Activated CD4-positive, alpha-beta T cell treated with anti-CD3 and anti-CD28 coated beads, Interleukin-2, Interleukin-4, amounts not matched to agents 100 ng/mL and 50 ng/mL, durations not matched to agents 16 hours and 8 hours (primary cell): ENCODE measurements at places on chromosomes 7 and 10.

GRCh38 chr7:29684787-29685650 lies 121.3 kb upstream of the WIPF3 start:
- DNase-seq = peak; percentile 27

GRCh38 chr10:60420991-60421894 lies 31.6 kb upstream of the ANK3 start:
- no peak for DNase-seq

DNA sequence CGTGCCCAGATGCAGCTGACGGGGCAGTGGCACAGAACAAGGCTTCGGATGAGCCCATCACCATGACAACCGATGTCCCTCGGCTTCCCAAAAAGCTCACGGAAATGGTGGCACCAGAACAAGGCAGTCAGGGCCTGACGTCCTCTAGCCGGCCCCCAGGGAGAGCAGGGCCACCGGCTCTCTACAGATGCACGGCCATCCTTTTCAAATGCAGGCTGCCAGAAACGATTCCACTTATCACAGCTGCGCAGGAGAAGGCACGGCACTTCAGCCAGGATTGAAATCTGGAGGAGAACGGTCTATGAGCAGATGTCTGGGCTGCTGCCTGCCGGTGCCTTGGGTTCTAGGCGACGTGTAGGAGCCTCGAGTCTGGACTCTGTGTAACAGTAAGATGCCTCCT lies 223.8 kb downstream of the ZMYND11 start:
- DNase-seq = no peak

DNA sequence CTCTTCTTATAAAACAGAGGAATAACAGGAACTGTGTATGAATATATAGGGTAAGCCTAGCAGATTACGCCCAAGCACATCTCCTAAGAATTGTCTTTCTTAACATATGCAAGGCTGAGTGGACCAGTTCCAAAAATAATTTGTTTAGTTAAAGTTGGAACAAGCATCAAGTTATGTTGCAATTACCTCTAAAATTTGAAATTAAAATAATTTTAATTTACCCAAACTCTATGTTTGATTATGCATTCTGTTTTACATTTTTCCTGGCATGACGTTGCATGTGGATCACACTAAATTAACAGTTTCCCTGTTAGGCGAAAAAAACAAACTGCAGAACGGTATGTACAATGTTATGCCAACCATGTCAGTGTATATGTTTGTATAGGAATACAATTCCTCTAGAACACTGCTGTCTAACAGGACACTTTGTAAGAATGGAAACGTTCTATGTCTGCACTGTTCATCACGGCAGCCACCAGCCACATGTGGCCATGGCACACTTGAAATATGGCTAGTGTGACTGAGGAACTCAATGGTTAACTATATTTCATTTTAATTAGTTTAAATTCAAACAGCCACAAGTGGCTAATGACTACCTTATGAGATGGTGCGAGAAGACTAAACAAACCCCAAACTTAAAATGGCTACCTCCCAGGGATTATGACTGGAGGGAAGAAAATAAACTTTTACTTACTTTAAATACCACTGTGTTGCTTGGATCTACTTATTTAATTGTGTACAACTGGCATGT lies 281.1 kb upstream of the KLF14 start:
- DNase-seq = no peak

- peak; percentile 46 for DNase-seq
Observed at GRCh38 chr10:32190890-32191491, 134.8 kb upstream of the KIF5B start.

GRCh38 chr10:129096065-129096984 lies 370.7 kb upstream of the MGMT start:
- no peak for DNase-seq

DNA sequence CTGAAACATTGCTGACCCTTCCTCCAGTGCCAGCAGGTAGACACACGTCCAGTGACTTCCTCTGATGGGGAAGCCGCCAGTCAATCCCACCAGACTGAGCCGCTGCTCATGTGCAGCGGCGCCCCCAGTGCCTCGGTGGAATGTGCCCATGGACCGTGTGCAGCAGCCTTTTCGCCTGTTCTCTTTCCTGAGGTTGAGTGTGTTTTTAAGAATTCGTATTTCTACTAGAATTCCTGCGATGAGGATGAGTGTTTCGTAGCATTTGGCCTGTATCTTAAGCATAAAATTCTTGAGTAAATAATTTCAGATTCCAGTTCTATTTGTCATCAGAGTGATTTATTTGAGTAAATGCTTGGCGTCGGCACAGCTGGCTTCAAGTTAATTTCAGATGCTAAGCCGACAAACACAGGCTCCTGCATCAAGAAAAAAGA lies 35.4 kb downstream of the BNIP3 start:
- no peak for DNase-seq

- DNase-seq = no peak
Observed at GRCh38 chr7:48304641-48305040, 133.4 kb downstream of the ABCA13 start.

- DNase-seq = peak; percentile 9
Observed at GRCh38 chr7:132049462-132050304, 493.3 kb upstream of the PODXL start.

- DNase-seq = peak; percentile 96
Observed at GRCh38 chr10:11178606-11179515, 161.2 kb downstream of the CELF2 start.

DNA sequence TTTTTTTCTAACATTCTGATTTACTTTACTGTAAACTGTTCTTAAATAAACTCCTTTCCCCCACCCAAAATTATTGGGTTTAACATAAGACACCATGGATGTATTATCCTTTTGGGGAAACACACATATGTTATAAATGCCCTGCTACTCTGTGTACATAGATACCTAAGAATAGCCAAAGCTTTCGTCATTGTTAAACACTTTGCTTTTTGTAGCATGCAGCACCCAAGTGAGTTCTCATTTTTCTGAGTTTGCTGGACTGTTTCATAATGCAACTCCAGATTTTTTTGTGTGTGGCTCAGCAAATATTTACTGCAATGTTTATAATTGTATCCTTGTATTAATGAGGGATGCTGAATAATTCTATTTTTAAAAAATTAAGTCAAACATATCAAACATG lies 86.9 kb downstream of the VTI1A start:
- DNase-seq = no peak

DNA sequence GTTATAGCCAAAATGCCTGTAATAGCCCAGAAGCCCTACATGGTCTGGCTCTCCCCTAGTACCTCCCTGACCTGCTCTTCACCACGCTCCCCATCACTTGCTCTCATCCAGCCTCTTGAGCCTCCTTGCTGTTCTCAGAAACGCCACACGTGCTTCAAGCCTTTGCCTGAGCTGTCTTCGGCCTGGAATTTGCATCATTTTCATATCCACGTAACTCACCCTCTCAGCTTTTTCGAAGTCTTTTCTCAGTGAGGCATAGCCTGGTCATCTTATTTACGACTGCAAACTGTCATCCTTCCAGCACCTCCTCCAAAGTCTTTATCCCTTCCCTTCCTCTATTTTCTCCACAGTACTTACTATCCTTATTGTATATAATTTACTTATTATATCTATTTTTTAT lies 151.0 kb upstream of the AHR start:
- no peak for DNase-seq

- DNase-seq = no peak
Observed at GRCh38 chr10:69374931-69375306, 41.8 kb downstream of the TACR2 start.

DNA sequence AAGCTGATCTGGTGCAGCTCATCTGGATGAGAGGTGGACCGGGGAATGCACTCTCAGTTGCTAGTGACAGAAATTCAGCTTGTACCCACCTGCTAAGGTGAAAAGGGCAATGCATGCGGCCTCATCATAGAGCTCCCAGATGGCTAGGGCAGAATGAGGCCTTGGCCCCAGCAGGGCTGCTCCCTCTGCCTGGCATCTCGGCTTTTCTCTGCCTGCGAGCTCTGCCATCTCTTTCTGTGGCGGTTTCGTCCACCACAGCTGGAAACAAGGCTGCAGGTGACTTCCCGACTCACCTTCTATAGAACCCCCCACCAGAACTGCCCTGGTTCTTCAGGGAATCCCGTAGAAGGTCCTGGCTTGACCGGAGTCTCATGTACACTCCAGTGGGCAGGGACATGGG lies 60.1 kb downstream of the TACC2 start:
- DNase-seq = no peak

DNA sequence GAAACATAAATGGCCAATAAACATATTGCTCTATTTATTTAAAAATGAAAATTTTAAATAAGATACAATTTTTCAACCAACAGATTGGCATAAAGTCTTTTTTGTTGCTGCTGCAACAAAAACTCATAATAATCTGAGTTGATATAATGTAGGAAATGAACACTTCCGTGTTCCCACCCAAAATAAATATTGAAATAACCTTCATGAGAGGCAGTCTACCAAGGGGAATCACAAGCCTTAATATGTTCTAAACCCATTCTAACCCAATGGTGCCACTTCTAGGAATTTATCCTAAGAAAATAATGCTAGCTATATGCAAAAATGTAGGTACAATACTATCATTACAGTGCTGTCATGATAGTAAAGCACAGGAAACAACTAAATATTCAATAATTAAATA lies 39.1 kb downstream of the SLC25A13 start:
- no peak for DNase-seq

GRCh38 chr10:125967533-125967932 lies 71.2 kb downstream of the FANK1 start:
- DNase-seq = no peak

DNA sequence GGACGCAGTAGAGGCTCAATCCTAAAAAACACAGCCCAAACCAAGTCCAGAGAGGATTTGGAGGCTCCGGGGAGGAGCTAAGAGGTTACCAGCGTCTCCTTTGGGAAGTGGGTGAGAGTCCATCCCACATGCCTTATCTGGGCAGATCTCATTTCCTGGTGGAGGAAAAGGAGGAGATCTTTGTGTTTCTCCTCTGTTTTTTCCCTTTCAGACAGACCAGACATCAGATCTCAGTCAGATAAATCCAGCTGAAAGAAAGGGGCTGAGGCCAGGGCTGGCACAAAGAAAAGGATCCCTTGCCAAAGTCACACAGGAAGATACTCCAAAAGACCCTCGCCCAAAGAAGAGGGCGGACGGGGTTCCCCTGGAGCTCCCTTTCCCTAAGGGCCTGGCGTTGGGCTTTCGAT lies 58.3 kb upstream of the COMTD1 start:
- DNase-seq = no peak

GRCh38 chr7:19772841-19773760 lies at the start of gene TMEM196:
TSS of gene TMEM196 (minus strand) at chr7:19773617. CDS start at chr7:19772696, 921 bp downstream.
- no peak for DNase-seq

GRCh38 chr10:28951484-28951883 lies 274.2 kb downstream of the BAMBI start:
- DNase-seq = no peak

GRCh38 chr7:142685877-142686508 lies 63.3 kb upstream of the PRSS1 start:
- DNase-seq = no peak

DNA sequence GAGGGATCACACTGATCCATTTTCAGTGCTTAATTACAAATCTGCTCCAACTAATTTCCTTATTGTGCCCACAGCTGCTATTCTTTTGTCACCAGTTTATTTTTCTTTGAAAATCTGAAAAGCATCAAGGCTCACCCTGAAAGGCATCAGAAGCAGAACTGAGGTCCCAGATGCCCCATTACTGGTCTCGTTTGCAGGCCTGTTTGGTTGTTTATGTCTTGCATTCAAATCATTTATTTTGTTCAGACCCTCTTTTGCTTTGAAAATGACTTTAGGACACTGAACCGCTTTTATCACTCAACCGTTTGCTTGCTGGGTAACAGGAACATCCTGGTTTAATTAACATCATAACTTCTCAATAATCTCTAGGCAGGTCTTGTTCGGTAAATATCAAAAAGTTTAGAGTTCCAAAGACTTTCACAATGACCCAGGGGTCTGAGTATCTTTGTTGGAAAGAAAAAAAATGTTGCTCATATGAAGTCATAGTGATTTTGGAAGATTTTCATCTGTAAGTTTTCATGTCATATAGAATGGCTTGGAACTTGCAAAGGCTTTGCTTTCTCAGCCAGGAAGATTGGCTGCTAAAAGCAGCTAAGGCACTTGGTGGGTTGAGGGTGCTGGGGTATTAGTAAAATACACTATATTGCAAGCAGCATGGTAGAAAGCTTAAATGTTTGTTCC lies 398.3 kb upstream of the NPVF start:
- no peak for DNase-seq

- DNase-seq = no peak
Observed at GRCh38 chr10:60967854-60968484, 24.0 kb upstream of the RHOBTB1 start.

GRCh38 chr7:27549606-27550005 lies 113.1 kb downstream of the HIBADH start:
- no peak for DNase-seq

DNA sequence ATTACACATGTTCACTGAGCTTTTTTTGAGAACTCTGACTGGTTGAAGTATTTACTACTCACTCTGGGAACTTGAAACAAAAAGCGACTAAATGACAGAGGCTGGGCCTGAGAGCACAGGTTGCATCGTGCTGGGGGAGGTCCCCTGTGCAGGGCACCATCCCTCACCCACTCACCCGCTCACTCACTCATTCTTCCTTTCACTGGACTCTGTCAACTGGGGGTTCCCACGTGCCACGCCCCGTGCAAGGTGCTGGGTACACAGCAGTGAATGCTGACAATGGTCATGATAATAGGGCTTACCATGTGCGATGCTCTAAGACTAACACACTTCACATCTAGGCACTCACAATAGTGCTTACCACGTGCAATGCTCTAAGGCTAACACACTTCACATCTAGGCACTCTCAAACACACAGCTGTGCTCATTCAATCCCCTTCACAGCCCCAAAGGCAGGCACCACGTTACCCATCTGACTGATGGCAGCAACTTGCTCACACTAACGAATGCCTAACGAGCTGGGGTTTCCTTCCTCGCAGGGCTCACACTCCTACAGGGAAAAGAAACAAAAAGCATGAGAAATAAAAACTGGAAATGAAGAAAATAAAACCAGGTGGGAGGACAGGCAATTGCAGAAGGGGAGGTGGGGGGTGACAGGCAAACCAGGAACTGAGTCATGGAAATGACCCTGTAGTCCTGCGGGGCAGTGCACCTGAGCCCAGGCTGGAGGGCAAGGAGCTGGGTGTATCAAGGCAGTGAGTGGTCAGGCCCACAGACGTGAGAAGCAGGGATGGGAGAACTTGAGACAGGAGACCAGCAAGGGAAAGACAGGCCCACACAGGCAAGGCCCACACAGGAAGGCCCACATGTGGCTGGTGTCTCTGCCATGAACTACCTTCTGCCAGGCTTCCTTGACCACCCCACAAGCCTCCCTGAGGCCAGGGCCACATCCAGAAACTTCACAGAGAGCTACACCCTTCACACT lies 147.0 kb upstream of the FAM20C start:
- no peak for DNase-seq

- DNase-seq = peak; percentile 56
Observed at GRCh38 chr10:5551531-5552375, 27.0 kb downstream of the CALML3 start.
